Prostate gland (tissue), 2 donors: ENCODE measurements at places on chromosomes 4 and X. TPM values are rescaled to one million over a fixed set of nuclear protein-coding genes. Genes with fewer than 3 reads are reported as not detected.

PAGE4 gene
- 26.5 TPM for total RNA-seq

NIPAL1 gene
- 5.6 TPM for total RNA-seq

SYNPO2 gene
- 131 TPM for total RNA-seq

POU4F2 gene
- not detected for total RNA-seq

ZNF732 gene
- 0.14 TPM for total RNA-seq
